ENCODE measurements at places on chromosomes 4 and X.

GRCh38 chr4:101678180-101678579 lies 112.3 kb upstream of the BANK1 start:
- no peak for DNase-seq

DNA sequence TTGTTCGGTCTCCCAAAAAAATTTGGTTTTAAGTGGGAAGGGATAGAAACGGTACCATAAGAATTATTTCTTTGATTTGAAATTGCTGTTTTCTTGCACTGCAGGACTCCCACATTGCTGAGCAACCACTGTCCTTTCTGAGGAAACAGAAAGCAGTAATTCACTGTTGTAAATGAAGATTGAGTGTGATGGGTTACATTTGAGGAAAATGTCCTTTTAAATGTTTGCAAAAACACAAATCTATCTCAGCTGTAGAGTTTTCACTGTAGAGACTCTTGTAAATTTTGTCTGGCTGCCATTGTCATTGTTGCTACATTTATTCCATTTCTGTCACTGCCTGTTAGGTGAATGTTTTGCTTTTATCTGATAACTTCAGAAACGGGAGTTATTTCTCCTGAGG lies 105.2 kb downstream of the FRAS1 start:
- no peak for DNase-seq

- DNase-seq: no peak
Observed at GRCh38 chr4:153383131-153383530, 38.6 kb downstream of the MND1 start.

DNA sequence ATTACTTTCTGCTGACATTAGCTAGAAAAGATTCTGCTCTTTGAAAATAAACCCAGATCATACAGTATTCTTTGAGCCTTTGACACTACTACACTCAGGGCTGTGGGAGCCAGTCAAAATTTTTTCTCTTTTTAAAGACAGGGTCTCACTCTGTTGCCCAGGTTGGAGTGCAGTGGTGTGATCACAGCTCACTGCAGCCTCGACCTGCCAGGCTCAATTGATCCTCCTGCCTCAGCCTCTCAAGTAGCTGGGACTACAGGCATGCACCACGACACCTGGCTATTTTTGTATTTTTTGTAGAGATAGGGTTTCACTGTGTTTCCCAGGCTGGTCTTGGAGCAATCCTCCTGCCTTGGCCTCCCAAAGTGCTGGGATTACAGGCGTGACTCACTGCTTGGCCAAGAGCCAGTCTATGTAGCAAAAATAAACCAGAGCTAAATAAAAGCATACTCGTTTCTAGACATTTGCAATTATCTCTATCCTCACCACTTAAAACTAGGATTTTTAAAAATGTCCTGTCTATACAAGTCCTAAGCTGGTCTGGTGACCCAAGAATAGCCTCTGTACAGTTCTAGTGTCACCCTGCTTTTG lies 43.2 kb downstream of the AKAP4 start:
- no peak for DNase-seq

- DNase-seq: no peak
Observed at GRCh38 chr4:153553155-153553818, 87.1 kb downstream of the TMEM131L start.

- no peak for DNase-seq
Observed at GRCh38 chr4:156053174-156053573, 99.5 kb upstream of the CTSO start.

Data from activated T-cell treated with anti-CD3 and anti-CD28 coated beads, Interleukin-2, amount 50 U/mL, for 72 hours (primary cell).